ENCODE measurements at places on chromosomes 13 and 19.

- DNase-seq = no peak
Observed at GRCh38 chr19:47696635-47697034, 16.6 kb upstream of the EHD2 start.

- no peak for DNase-seq
Observed at GRCh38 chr13:71806886-71807285, 60.1 kb downstream of the DACH1 start.

DNA sequence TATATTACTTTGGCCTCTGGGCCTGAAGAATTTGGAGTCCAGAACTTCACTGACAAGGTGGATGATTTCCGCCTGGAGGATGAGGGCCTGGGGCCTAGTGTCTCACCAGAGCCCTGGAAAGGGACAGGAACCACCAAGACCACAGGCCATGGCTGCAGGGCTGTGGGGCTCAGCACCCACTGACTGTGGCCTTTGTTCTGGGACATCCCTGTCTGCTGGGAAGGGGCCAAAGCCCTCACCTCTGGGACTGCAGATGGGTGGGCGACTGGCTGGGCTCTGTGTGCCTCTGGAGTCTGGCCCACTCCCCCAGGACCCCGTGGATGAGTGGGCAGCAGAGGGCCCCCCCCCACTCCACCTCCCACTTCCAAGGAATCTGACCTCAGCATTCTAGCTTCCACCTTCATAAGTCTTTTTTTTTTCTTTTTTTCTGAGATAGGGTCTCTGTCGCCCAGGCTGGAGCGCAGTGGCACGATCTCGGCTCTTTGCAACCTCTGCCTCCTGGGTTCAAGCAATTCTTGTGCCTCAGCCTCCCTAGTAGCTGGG lies 20.3 kb downstream of the CHST8 start:
- peak; percentile 54 for DNase-seq

GRCh38 chr13:66585669-66586203 lies 644.4 kb downstream of the PCDH9 start:
- DNase-seq = no peak

DNA sequence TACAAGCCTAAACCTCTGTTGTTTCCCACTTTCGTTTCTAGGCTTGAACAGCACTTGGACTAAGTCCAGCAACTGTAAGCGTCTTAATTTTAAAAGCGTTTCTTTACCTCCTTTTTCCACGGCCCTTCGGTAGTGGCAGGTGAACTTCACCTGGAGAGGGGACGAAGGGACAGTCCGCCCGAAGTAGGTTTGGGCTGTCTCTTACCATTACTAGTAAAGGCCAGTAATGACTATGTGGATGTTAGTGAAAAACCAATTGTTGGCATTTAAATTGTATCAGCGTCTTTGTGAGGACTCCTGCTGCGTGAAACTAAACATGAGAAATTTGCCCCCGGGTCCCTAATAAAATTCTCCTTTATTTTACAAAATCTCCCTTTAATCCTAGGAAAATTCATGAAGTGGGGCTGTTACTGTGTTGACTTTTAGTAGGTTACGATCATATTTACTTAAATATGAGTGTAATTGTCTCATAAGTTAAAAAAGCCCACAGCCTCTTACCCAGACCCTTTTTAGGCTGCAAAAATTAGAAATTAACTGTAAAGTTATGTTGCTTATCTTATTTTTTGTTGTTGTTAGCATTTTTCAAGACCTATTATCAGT lies 983 bp downstream of the ITM2B start:
- no peak for DNase-seq

DNA sequence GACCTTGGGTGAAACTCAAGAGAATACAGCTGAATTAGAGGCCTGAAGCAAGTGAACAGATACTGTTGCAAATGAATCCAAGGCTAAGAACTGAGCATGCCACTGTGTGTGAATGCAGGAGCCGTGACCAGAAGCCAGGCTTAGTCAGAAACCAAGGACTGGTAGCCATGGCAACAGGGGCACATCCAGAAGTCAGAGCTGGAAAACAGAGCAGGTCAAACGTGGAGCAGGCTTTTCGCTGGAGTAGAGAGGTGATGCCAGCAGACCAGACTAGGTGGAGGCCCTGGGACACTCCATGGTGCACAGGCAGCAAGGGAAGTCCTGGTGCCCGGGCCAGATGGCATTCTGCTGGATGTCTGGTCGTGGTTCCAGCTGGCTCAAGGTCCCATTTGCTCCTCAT lies 564.1 kb downstream of the PCDH9 start:
- no peak for DNase-seq

DNA sequence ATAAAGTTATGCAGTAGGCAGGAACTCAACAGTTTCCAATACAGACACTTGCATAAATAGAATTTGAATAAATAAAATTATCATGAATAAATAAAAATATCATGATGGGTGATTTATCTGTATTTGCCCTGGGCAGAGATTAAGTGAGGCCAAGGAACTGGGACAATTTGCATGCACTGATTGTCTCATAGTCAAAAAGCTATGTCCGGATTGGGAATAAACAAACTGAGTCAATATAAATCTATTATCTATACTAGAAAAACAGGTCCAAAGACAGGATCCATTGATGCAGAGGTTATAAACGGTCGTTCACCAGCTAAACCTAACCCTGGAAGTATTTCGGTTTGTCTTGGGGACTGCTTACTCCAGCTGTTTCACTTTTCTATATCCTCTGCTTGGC lies 26.2 kb upstream of the FBXL3 start:
- DNase-seq = no peak

- no peak for DNase-seq
Observed at GRCh38 chr13:108342369-108343289, 73.1 kb downstream of the TNFSF13B start.

DNA sequence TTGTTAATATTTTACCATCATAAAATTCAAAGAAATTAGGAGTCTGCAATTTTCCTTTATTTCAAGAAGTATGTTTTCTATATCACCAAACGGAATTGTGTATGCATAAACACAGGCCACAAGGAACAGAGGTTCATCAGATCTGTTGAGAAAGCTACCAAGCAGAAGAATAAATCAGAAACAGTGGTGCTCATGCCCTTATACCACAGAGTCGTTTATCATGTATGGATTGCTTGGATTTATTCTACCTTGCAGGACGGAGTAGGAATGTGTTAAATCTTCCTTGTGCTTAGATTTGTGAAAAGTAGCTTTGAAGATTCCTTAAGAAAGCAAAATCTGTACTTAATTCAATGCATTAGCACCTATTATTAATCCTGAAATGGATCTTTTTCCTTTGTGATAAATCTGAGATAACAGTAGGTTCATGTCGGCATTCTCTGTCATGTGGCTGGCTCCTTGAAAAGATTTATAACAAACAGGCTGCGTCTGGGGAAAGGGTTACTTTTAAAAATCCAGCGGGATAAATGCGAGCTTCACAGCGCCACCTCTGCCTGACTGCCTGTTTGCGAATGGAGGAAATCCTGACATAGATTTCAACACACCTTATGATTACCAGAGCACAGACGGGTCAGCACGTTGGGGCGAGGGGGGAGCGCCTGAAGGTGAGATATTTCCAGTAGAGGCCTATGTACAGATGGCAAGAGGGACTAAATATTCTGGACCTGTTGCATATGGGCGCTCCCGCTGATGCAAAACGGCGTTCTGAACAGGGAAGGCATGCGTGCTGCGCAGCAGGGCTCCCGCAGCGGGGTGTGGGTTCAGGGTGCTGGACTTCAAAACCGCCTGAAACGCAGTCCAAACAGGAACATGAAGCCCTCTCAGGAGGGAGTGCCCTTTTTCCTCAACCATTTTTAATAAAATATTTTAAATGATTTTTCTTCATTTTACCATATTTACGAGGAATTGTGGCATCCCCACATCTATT lies 445.5 kb upstream of the SGCG start:
- no peak for DNase-seq

GRCh38 chr13:78841358-78841963 lies 182.5 kb upstream of the OBI1 start:
- DNase-seq = no peak

- DNase-seq = no peak
Observed at GRCh38 chr19:11291991-11292390, 4.0 kb upstream of the TSPAN16 start.

DNA sequence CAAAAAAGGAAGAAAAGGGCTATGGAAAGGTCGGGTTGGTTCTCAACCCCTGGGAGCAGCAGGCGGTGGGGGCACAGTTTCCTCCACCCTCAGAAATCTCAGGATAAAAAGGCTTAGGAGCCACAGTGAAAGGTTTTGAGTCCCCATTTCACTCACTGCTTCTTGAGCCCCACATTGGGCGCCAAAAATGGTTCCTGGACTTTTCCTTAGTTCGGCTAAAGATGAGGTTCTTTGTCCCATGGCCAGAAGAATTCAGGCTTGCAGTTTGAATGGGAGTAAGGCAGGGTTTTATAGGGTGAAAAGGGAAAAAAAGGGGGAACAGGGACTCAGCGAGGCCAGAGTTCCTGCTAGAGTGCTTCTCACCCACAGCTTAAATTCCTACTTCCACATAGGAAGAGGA lies 179.5 kb downstream of the GGACT start:
- DNase-seq = no peak

DNA sequence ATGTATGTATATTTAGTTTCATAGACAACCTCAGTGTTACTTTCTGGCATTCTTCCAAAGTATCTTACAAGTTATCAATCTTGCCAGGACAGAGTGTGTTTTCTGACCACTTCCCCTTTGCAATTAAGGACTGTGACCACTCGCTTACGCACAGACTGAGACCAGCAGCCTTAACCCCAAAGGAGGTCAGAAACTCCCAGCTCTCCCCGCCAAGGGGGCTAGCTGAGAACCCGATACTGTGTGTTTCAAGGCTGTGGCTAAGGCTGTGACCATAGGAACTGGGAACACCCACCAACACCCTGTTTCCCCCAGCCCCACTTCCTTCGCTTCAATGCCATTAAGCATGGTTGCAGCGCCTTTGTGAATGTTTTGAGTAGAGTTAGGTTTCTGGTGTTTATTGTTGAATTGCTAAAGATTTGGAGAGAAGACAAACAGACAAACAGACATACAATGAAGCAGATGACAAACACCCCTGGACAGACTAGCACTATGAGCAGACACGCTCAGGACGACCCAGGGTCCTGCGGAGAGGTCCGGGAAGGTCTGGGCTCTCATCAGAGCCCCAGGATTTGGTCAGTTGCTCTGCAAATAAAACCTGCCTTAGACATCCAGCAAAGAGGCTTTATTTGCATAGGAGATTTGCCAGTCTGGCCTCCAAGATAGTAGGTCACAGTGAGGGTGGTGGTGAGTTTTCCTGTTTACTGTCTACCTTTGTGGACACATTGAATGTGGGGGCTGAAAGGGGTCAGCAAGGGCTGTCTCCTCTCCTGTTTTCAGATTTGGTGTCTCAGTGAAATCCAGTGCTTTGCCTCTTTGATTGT lies 25.0 kb upstream of the TNFSF11 start:
- no peak for DNase-seq

DNA sequence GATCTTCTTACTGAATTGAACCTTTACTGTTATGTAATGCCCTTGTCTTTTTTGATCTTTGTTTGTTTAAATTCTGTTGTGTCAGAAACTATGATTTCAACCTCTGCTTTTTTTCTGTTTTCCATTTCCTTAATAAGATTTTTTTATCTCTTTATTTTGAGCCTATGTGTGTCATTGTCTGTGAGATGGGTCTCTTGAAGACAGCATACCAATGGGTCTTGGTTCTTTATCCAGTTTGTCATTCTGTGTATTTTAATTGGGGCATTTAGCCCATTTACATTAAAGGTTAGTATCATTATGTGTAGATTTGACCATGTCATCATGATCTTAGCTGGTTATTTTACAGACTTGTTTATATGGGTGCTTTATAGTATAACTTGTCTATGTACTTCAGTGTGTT lies 1803.3 kb downstream of the SLITRK5 start:
- DNase-seq = no peak

GRCh38 chr19:45104658-45105349 lies 11.8 kb downstream of the PPP1R37 start:
- DNase-seq = no peak

DNA sequence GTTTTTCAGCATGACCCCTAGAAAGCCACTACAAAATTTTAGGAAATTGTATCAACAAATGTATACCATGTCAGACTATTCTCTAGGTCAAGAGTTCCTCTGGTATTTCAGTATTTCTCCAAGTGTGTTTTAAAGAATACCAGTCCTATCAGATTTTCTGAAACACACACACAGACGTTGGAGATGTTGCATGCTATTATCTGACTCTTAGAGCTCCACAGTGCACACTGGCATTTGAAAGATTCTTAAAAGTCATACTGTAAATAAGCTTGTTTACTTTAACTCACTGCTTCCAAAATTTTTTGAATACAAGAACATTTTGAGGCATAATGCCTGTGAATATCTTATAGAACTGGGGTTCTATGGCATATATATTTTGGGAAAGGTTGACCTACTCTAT lies 33.8 kb upstream of the VWA8 start:
- DNase-seq = no peak

- DNase-seq = no peak
Observed at GRCh38 chr13:109715902-109716301, 70.5 kb downstream of the IRS2 start.

- DNase-seq = no peak
Observed at GRCh38 chr19:16470541-16470910, 1.2 kb downstream of the EPS15L1 start.

GRCh38 chr13:97979051-97979450 lies 25.6 kb downstream of the IPO5 start:
- DNase-seq = no peak

- DNase-seq = peak; percentile 84
Observed at GRCh38 chr13:28622286-28622685, 36.6 kb upstream of the POMP start.

- no peak for DNase-seq
Observed at GRCh38 chr13:62287764-62288163, 872.1 kb upstream of the PCDH20 start.

GRCh38 chr13:100875392-100876043 lies 200.9 kb upstream of the TMTC4 start:
- DNase-seq = no peak

DNA sequence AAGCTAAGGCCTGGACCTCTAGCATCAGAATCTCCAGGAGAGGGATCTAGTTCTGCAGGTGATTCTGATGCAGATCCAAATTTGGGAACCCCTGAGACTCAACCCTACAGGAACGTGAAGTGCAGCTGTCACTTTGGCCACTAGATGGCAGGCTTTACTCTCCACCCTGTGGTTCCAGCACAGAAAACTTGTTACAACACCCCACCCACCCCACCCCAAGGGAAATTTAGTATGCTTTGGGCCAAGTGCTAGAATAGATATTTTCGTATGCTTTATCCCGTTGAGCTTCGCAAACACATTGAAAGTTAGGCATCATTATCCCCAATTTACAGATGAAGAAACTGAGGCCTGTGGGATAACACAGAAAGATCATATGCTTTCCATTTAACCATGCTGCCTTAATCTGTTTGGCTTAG lies 232.0 kb downstream of the B3GLCT start:
- DNase-seq = no peak

GRCh38 chr19:34662919-34663318 lies 14.0 kb downstream of the SCGB2B2 start:
- no peak for DNase-seq

DNA sequence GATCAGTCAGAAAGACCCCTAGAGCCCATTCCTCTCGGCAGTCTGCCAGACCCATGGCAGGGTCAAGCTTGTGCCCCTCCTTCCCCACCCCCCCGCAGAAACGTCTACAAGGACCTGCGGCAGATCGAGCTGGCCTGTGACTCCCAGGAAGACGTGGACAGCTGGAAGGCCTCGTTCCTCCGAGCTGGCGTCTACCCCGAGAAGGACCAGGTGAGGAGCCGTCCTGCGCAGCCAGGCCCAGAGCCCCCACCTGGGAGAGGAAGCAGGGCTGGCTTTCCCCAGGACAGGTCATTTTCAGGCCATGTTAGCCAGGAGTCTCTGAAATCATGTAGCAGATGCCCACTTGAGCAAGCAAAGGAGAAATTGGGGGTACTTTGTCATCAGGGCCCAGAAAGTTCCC lies 12.3 kb downstream of the TMED1 start:
- no peak for DNase-seq

GRCh38 chr13:49439609-49440008 lies 4.3 kb downstream of the CAB39L start:
- DNase-seq = no peak

All from posterior vena cava (tissue), 2 donors.